ENCODE measurements at places on chromosomes 12 and 14.

DNA sequence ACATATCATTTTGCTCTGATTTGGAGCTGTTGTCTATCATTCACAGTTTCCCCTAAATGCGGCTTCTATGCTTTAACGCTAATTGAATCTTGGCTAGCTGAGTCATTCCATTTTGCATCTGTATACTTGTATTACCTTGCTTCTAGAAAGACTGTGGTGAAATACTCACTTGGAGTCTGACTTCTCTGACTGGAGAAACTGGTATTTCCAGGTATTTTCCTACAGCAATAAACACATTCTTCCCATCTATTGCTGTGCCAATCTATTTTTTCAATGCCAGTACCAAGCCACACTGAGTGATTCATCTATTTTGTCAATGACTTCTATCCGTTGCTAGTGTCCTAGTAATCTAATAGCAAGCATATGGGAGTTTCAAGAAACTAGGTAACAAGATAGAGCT, 76.0 kb upstream of the ST8SIA1 start:
- no peak for DNase-seq

GRCh38 chr12:51752234-51752889, 96.2 kb downstream of the FIGNL2 start:
- no peak for DNase-seq

DNA sequence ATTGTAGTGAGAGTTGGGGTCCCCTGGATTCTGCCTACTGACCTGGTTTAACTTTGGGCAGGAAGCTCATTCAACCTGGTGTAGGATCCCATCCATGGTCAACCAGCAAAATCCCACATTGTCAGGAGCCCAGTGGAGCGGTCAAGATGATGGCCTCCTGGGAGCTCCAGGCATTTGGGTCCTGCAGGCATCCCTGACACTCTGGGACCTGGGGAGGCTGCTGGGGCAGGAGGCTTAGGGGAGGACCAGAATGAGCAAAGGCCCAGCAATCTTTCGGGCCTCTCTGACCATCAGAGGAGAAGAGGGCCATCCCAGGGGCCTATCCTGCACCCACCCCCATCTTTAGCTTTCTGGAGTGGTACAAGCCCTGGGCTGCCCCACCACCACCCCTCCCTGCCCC, 104.0 kb downstream of the PRMT8 start:
- no peak for DNase-seq

DNA sequence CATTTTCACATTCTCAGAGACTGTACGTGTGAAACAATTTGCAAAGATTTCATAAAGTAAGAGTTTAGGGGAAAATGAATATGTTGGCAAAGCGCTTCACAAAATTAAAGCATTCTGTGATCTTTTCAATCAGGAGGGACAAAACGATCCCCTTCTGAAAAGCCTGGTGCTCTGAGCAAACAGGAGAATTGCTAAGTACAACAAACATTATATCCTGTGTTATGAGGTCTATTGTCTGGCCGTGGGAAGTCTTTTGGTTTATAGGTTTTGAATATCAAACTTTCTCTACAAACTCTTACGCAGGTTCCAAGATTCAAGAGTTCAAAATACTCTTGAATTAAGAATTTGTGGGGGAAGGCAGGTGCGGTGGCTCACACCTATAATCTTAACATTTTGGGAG, 7.2 kb upstream of the FOXN3 start:
- no peak for DNase-seq

DNA sequence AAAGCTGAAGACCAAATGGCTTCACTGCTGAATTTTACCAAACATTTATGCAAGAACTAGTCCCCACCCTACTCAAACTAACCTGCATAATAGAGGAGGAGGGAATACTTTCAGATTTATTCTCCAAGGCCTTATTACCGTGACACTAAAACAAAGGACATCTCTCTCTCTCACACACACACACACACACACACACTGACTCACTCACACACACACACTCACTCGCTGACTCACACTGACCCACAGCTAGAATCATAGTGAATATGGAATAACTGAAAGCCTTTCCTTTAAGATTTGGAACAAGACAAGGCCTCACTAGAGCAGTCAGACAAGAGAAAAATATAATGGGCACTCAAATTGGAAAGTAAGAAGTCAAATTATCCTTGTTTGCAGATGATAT, 1014.1 kb downstream of the TMTC2 start:
- DNase-seq = no peak

GRCh38 chr12:112537710-112538396, 119.1 kb downstream of the PTPN11 start:
- no peak for DNase-seq

GRCh38 chr14:50999726-51000125, 55.4 kb upstream of the PYGL start:
- DNase-seq = no peak

- DNase-seq = no peak
Observed at GRCh38 chr12:130937063-130937462, 16.6 kb upstream of the ADGRD1 start.

DNA sequence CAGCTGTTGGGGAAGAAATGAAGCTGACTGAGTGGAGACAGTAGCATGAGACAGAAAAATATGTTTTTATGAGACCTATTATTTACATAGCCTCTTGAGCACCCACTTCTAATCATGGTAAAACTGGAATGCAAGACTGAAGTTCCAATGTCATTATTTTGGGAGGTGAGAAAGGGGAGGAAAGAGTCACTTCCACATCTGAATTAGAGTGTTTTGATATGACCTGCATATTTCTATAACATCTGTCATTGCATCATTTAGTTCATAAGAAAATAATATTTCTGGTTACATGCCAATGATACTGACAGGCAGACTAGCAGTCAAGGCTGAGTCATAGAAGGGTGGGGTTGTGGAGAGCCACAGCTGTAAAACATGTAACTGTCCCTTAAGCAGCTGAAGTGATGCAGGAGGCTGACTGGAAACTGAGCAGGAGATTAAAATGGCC, 26.7 kb downstream of the NTN4 start:
- no peak for DNase-seq

DNA sequence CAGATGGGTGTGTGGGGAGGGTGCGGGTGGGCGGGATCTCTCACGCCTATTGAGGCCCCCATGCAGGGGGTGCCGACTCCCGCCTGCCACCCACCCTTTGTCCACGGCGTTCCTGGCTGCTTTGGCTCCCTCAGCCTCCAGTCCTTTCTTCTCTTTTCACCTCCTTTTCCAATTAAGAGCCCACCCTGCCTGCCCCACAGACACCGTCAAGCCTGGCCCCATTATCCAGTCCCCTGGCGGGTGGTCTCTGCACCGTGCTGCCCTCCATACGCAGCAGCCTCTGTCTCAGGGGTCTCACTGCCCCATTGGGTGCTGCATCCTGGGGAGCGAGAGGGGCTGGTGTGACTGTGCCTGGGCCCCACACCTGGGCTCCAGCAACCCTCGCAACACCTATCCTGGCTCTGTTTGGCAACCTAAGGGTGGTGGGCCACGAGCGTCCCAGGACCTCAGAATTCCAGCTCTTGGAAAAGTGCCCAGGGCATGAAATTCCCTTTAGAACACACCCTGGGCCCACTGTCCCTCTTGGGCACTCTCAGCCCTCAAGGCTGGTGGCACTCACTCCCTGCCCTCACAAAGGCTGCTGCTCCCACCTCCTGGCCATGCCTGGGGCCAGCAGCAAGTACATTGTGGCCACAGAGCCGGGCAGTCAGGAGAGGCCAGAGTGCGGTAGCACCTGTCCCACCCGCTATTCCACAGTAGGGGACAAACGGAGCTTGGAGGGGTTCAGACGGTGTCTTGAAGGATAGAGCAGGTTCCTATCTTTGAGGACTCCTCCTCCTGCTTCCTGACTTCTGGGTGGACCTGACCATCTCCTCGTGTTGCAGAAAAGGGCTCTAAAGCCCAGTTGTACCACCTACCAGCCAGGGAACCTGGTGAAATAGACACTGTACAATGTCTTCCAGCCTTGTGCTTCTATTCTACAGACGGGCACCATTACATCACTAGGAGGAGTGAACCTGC, 114.1 kb downstream of the KIF26A start:
- no peak for DNase-seq

Data from left renal cortex interstitium (tissue), 4 donors.